Neural progenitor cell (in vitro differentiated cells): ENCODE measurements at places on chromosomes 13 and 19.

DNA sequence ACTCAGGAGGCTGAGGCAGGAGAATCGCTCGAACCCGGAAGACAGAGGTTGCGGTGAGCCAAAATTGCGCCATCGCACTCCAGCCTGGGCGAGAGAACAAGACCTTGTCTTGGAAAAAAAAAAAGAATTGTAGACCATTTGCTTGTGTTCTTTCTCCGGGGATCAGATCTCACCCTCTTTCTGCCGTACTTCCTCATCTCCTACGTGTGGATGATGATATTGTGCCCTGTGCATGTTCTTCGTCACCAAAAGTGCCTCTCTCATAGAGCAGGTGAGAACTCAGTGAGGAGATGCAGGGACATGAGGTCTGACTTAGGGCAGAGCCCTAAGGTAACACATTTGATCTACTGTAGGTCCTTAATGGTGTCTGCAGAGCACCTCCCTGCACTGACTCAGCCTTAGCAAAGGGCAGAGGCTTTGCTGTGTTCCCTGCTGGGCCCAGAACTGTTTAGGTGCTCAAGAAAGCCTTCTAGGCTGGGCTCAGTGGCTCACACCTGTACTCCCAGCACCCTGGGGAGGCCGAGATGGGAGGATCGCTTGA, 1.3 kb downstream of the APOC2 start:
- DNase-seq, result no peak

DNA sequence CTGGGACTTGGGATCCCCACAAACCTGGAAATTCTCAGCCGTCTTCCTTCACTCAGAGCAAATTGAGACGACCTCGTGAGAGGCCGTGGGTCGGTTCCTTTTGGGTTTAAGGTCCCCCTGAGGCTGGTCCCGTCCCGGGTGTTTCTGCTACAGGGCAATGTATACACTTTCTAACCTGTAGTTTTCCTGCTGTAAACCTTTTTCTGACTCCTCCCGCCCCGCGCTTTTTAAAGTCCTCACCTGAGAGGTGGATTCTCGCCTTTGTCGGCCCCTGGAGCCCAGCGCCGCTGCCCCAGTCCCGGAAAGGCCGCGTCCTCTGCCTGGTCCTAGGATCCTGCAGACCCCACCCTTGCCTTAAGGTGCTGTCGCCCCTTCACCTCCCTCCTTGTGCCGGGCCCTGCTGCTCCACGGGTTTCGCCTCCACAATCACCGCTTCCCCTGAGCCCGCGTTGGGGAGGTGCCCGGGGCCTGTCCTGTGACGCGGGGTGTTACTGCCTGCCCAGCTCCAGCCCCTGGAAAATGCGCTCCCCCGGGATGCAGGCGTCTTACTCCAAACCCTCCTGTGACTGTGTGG, 391 bp downstream of the ZNF761 start:
- DNase-seq, result peak; percentile 54

DNA sequence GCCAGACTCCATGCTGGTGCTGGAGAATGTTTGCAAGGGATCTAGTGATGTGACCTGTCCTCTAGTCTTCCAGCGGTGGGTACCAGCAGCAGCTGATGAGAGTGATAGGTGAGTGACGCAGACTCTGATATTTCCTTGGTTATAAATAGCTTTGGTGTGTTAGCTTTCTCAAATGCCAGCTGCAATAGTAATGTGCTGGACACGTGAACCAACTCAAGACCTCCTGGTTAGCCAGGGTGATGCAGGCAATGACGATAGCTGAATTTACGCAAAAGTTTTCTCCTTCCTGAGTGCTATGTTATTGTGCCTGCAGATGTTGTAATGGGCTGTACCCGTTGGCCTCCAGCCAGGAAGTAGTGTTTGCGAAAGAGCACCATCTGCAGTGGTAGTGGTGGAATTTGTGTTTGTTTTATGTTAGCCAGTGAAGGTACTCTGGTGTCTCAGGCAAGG, 129.5 kb downstream of the CYSLTR2 start:
- DNase-seq, result no peak

DNA sequence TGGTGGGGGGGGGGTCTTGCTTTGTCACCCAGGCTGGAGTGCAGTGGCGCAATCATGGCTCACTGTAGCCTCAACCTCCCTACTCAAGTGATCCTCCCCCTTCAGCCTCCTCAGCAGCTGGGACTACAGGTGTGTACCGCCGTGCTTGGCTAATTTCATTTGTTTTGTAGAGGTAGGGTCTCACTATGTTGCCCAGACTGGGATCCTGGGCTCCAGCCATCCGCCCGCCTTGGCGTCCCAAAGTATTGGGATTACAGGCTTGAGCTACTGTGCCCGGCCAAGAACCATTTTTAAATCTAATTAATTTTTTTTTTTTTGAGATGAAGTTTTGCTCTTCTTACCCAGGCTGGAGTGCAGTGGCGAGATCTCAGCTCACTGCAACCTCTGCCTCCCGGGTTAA, 18.2 kb upstream of the JUND start:
- no peak for DNase-seq

DNA sequence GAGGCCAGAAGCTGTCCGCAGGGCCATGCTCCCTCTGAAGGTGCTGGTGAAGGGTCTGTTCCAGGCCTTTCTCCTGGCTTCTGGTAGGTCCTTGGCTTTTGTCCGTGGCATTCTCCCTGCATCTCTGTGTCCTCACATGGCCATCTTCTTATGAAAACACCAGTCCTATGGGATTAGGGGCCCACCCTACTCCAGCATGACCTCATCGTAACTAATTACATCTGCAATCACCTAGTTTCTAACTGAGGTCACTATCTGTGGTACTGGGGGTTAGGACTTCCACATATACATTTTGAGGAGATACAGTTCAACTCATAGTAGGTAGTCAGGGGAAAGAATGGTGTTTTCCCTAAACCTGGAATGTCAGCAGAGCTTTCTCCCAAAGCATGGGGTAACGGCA, 3.1 kb downstream of the C13orf42 start:
- DNase-seq, result no peak

DNA sequence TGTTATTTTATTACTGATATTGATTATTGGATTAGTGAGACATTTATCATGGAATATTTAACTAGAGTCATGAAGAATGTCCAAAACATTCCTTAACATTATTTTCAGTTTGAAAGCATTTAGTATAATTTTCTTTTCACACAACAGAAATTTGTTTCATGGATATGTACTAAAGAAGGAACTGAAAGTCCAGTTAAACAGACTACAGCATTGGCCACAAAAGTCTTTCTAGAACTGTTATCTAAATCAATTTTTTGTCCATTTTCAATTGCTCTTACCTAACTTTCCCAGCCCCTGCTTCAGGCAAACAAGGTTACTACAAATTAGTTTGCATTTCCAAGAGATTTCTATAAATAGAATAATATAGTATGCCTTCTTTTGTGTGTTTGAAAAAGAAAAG, 1018.0 kb upstream of the PCDH20 start:
- no peak for DNase-seq

DNA sequence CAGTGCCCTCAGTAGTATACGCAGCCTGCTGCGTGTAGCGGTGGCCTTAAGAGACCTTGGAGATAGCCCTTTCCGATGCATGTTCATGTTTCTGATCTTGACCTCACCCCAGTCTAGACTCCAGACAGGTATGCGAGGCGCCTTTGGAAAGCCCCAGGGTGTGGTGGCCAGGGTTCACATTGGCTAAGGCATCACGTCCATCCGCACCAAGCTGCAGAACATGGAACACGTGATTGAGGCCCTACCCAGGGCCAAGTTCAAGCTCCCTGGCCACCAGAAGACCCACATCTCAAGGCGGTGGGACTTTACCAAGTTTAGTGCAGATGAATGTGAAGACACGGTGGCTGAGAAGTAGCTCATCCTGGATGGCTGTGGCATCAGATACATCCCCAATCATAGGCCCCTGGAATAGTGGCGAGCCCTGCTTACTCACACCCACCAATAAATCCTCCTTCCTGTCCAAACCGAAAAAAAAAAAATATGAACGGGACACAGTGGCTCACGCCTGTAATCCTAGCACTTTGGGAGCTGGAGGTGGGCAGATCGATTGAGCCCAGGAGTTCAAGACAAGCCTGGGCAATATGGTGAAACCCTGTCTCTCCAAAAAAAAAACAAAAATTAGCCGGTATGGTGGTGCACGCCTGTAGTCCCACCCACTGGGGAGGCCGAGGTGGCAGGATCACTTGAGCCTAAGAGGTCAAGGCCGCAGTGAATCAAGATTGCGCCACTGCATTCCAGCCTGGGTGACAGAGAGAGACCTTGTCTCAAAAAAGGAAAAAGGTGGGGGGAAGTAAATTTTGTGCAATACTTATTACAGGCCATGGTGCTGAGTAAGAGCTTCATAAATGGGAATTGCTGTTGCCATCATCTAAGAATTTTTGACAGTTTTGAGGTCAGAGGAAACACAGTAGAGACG, 12.4 kb upstream of the CBLC start:
- DNase-seq, result no peak

GRCh38 chr13:110017379-110017778, 231.0 kb upstream of the IRS2 start:
- no peak for DNase-seq

DNA sequence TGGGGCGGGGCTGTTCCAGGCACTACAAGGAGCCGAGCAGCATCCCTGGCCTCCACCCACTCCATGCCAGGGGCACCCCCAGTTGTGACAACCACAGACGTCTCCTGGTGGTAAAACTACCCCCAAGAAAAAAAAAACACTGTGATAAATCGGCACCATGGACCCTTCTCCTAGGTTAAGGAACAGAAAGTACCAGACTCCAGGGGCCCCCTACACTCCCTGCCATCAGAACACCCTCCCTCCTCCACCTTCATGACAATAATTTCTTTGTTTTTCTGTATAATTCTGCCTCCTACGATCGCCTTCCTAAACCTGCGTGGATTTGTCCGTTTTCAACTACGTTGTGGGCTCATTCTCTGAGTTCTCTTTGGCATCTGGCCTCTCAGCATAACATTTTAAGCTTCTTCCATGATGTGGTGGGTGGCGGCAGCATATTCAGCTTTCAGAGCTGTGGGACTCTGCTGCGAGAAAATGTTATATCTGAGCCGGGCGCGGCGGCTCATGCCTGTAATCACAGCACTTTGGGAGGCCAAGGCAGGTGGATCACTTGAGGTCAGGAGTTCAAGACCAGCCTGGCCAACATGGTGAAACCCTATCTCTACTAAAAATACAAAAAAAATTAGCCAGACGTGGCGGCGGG, 8.6 kb downstream of the TLE2 start:
- no peak for DNase-seq

DNA sequence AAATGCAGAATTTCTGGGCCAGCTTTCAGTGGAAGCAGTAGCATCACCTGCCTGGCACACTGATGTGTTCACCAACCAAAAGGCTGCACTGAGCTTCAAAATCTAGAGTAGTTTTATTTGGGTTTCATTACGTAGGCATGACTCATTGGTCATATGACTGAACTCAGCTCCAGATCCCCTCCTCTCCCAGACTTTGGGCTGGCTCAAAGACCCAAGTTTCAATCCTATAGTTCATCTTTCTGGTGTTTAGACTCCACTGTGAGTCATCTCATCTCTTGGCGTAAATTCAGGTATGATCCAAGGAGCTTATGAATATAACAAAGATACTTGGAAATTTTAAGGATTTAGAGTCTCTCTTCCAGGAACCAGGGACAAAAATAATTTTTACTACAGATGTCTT, 17.7 kb downstream of the ZMYM5 start:
- DNase-seq, result no peak

DNA sequence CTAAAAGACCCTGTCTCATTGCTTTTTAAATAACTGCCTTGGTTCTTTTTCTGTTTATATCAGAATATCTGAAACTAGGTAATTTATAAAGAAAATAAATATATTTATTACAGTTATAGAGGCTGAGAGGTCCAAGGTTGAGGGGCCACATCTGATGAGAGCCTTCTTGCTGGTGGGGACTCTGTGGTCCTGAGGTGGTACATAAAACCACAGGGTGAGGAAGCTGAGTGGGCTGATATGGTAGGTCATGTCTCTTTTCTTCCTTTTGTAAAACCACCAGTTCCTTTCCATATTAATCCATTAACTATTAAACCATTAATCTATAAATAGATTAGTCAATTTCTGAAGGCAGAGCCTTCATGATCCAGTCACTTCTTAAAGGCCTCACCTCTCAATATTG, 109.5 kb upstream of the SPRY2 start:
- DNase-seq, result no peak

GRCh38 chr19:11035441-11036377, 53.6 kb upstream of the LDLR start:
- DNase-seq, result peak; percentile 90

- no peak for DNase-seq
Observed at GRCh38 chr13:20206065-20206697, 13.4 kb upstream of the GJB2 start.

GRCh38 chr19:32876919-32877285, 7.3 kb upstream of the SLC7A9 start:
- DNase-seq, result no peak

DNA sequence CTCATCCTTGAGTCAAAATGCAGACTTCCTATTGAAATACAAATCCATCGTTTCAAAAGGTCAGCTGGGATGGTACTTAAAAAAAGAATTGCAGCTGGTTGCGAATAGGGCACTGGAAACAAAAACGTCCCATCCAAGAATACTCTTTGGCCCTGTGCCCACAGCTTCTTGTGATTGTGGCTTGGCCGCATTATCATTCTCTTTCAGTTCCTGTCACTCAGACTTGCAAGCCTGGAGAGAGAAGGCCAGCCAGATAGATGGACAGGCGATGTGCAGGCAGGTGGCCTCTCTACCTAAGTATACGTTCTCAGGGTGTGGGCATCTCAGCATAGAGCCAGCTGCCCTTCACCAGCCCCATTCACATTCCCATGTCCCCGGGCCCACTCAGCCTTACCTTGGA, 208.5 kb upstream of the ZNF536 start:
- DNase-seq, result no peak

GRCh38 chr13:44132710-44133109, 240.9 kb upstream of the SERP2 start:
- no peak for DNase-seq

DNA sequence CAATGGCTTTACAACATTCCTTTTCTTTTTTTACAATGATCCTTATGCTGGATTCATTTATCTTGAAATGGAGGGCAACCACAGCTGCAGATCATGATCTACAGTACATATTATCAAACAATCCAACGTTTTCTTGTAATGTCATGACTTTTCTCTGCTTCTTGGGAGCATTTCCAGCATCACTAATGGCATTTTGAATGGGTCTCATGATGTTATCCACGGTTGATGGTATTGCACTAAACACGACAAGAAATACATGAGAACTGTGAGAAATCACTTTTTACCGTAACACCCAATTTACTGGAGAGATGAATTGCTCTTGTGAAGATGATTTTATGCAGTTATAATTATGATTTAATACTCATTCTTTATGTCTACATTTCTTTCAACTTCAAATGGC, 16.2 kb upstream of the ACOD1 start:
- DNase-seq, result no peak

- DNase-seq, result no peak
Observed at GRCh38 chr13:71789693-71790329, 77.2 kb downstream of the DACH1 start.

DNA sequence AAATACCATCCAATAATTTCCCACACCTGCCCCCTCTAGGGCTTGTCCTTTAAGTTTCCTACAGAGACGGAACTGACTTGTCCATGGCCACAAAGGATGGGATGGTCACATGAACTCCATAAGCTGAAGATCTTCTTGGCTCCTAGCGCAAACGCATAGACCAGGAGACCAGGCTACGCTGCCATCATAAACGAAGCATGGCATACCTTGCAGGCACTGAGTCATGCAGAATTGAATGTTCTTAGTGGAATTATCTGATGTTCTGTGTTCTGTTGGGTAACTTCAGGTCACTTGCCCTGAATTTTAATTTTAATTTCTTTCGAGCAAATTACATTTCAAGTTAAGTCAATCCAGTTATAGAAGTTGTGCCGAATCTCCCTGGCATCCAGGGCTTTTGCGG, 96.4 kb upstream of the STARD13 start:
- DNase-seq, result no peak
